ENCODE measurements at places on chromosomes 2 and 18.

DNA sequence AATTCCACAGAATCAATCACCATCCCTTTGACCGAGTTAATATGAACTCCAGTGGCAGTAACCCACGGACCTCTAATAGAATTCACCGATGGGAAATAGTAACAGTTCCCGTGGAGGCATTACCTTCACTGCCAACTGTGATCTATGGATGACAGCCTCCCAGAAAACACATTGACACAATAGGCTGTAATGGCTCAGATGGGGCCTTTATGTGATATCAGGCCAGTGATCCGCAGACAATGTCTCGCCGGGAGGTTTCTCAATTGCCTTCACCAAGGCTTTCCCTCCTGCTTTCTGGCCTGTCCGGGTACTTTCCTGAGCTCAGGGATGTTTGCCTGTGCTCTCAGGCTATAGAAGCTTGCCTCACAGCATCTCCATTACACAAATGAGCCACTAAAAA is 34.4 kb upstream of the KLF7 start:
- no peak for DNase-seq

GRCh38 chr2:207412787-207413310 is 116.9 kb upstream of the CREB1 start:
- no peak for DNase-seq

DNA sequence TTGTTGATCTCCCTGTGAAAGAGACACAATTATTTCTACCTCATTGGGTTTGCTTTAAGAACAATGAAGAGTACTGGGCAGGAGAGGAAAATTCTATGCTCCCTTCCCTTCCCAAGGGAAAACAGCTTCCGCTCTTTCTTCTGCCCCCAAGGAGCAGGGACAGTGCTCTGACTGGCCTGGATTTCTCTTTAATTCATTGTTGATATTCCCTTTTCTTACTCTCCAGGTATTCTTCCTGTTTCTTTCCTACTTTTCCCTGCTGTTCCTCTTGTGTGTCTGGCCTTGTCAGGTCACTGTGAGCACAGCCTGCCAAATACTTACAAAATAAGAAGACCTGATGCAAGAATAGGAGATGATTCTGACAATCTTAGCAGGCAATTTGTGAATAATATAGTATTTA is 49.6 kb upstream of the SPAG16 start:
- no peak for DNase-seq

- peak; percentile 52 for DNase-seq
Measured at GRCh38 chr2:218396688-218397462, 2.8 kb upstream of the CTDSP1 start.

- no peak for DNase-seq
Measured at GRCh38 chr2:71935262-71935848, 212.3 kb downstream of the CYP26B1 start.
